GM20000 (cell line): ENCODE measurements at places on chromosomes 1 and 21.
A peak's percentile ranks its signal among the peaks of the same experiment; 100 is the strongest.

DNA sequence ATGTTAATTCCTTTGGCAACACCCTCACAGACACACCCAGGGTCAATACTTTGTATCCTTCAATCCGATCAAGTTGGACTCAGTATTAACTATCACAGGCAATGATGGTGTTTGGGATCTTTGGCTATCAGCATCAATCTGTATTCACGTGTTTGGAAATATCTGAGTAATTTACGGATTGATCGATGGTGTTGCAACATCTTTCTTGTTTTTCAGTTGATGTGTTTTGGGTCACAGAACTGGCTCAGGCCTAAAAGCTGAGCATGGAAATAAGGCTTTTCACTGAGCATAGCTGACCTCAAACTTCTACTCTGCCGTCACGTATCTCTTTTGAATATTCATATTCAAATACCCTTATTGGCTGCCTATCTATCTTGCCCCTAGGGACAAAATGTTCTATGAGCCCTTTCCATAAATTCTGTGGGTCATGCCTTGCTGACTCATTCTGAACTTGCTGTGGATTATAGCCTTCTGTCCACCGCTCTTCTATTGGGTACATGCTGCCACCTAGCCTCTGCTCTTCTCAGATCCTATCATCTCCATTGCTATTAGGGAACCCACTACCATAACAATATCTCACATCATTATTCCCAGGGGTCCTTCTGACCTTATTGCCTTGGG, 156.0 kb downstream of the PDE4B start:
- DNase-seq: no peak

DNA sequence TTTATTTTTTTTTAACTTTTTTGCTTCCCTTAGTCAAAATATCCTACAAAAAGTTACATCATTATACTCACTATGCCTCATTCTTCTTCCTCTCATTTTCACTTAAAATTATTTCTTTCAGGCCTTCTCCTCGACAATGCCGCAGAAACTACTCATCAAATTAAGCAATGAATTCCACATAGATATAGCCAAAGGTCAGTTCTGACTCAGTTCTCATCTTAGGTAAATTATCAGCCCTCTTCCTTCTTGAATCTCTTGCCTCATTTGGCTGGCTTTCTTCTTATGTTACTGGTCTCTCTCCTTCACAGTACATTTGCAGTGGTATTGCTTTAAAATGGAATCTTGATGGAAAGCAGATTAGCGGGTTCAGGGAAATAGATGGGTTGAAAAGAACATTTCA, 260.7 kb upstream of the BRINP3 start:
- DNase-seq: no peak

- no peak for DNase-seq
Observed at GRCh38 chr1:176243746-176244145, 36.7 kb upstream of the COP1 start.

DNA sequence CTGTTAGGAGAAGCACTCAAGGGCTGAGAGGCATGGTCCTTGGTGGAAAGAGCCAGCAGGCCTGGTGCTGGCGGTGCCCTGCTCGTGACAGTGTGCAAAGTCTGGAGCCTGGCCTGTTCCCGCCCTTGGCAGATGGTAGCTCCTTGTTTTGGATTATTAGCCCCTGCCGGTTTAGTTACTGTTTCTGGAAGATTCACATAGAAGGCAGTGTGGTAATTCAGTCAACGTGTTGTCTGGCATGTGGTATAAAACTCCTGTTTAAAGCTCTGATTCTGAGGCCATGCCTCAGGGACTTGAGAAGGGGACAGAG, 6.8 kb downstream of the PKNOX1 start:
- no peak for DNase-seq

GRCh38 chr1:65558215-65558614, 137.7 kb downstream of the LEPR start:
- DNase-seq: no peak

DNA sequence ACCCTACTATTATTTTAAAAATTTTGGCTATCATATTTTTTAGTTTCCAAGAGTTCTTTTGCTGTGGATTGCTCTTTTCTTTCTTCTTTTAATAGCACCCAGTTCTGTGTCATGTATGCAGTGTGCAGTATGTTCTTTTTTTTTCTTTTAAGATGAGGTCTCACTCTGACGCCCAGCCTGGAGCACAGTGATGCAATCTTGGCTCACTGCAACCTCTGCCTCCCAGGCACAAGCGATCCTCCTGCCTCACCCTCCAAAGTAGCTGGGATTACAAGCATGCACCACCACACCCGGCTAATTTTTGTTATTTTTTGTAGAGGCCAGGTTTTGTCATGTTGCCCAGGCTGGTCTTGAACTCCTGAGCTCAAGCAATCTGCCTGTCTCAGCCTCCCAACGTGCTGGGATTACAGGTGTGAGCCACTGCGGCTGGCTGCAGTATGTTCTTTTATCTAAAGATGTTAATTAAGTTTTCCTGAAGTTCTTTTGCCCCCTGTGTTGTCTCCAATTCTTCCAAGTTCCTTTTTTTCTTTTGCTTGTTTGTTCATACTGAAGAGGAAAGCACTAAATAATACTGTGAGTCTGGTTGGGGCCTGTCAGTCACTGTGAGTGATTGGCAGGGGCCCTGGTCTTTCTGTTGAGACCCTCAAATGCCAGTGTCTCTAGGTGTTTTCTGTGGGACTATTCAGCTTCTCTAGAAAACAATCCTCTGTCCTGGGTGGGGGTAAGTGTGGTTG, 17.5 kb upstream of the TTC22 start:
- DNase-seq: no peak

GRCh38 chr1:21313886-21314721, 23.8 kb upstream of the ECE1 start:
- no peak for DNase-seq

GRCh38 chr1:219518168-219518906, 94.6 kb downstream of the ZC3H11B start:
- no peak for DNase-seq

GRCh38 chr1:42945164-42945563, 13.5 kb downstream of the SLC2A1 start:
- no peak for DNase-seq

DNA sequence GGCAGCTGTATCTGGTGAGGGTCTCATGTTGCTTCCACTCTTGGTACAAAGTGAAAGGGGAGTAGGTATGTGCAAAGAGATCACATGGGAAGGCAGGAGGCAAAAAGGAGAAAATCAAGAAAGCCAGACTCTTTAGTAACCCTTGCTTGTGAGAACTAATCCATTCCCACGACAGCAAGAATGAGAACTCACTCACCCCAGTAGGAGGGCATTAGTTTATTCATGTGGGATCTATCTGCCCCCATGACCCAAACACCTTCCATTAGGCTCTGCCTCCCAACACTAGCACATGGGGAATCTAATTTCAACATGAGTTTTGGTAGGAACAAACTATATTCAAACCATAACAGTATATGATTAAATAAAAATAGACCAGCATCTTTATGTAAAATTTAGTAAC, 57.6 kb downstream of the ZNHIT6 start:
- DNase-seq: no peak

GRCh38 chr1:165551469-165551868, 7.7 kb downstream of the LRRC52 start:
- no peak for DNase-seq

DNA sequence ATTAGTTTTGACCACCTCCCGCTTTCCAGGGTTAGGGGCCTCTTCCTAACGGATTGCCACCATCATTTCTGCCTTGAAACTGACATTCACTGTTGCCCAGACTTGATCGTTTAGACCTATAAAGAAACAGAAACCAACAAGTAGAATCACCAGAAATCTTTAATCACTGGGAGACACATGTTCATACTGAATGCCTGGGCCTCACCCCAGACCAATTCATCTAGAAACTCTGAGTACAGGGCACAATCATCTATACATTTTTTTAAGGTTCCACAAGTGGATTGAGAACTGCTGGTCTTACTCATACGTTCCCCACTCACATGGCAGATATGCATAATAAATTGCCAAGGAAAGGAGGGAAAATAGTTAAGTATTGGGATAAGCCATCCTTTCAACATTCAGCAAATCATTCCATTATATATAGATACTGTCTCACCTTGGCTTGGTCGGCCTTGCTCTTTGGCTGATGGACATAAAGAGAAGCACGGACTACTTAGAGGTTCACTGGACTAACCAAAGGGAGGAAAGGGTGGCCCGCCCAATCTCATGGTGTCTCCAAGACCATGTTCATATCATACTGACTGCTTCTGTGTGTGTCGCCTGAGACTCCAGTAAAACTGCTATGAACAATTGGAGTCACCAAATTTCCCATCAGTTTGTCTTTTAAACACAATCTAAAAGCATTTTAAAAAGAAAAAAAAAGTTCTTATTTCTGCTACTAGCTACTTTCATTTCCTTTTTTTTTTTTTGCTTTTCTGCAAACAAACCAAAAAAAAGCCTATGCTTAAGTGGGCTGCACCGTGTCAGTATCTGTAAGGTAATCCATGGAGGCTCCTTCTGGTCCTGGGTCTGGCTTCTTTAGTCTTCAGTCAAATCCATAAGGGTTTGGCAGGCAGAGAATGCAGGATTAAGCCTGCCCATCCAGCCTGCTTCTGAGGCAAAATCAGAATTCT, 9.4 kb upstream of the TARBP1 start:
- peak; percentile 36 for DNase-seq

DNA sequence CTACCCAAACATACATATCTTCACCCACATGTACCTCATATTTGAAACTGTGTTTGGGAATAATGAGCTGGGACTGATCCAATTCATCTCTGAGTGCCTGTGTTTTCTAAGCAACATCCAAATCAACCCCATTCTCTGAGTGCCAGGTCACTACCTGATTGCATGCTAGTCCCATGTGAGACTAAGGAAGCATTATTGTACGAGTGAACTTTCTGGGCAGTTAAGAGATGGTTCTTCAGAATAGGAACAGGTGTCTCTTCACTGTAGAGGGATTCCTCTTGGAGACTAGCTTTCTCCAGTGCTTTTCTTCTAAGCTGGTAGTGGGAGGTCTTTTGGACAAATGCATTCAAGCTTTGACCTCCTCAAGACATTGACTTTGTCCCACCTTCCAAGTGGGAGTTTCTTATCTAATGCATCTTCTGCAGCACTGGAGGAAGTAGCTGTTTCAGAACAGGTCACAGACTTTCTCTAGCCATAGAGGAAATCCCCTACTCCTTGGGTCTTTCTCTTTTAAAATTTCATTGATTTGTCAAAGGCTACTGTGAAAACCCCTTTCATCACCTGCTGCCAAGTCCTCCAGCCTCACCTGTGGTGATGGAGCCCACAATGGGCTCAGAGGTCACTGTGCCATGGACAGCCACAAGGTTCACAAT, 172.0 kb upstream of the KIAA0040 start:
- peak; percentile 62 for DNase-seq

- DNase-seq: no peak
Observed at GRCh38 chr1:172917972-172918371, 132.8 kb downstream of the TNFSF18 start.
